ENCODE measurements at places on chromosomes 5 and 9.

DNA sequence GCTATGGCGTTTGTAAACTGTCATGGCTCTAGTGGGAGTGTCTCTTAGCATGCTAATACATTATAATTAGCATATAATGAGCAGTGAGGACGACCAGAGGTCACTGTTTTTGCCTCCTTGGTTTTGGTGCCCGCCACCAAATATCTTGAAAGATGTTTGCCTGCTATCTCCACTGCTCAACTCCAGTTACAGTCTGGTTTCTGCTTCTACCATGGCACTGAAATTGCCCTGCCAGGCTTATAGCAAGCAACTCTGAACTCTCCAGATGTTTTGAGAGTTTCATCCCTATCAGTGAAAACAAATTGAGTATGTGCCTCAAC lies 122.1 kb upstream of the SPRY4 start:
- DNase-seq = no peak

GRCh38 chr5:79546782-79547428 lies 33.0 kb upstream of the HOMER1 start:
- DNase-seq = no peak

DNA sequence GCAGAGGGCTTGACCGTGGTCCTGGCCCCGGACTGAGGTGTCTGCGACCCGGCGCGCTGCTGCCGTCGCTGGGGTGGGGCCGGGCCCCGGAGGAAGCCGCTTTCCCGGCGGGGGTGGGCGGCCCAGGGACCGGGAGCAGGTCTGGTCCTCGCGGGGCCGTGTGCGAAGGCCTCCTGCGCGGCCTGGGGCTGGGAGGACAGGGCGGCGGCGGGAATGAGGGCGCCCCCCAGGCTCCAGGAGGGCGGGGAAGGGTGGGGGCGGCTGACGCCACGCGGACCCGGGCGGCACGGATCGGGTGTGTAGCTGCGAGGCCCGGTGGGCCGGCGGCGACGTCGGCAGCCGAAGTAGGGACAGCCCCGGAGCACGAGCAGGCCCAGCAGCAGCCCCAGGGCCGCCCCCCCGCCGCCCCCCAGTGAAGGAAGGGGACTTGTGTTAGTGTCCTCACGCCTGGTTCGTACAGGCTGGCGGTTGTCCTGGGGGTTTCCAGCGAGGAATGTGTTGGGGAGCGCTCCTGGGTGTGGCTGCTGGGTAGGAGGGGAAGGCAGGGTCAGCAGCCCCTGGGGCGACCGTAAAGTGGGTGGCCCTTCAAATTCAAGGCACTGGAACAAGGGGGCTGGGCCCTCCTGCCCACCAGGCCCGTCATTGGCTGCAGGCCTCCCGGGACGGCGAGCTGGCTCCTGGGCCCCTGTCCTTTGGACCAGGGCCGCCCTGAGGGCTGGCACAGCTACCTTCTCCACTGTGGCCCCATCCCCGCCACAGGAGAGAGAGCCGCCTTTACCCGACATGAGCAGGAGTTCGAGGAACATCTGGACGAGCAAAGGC lies 597 bp upstream of the TMEM250 start:
- DNase-seq = no peak

- no peak for DNase-seq
Observed at GRCh38 chr5:4665911-4666310, 474.2 kb upstream of the ADAMTS16 start.

DNA sequence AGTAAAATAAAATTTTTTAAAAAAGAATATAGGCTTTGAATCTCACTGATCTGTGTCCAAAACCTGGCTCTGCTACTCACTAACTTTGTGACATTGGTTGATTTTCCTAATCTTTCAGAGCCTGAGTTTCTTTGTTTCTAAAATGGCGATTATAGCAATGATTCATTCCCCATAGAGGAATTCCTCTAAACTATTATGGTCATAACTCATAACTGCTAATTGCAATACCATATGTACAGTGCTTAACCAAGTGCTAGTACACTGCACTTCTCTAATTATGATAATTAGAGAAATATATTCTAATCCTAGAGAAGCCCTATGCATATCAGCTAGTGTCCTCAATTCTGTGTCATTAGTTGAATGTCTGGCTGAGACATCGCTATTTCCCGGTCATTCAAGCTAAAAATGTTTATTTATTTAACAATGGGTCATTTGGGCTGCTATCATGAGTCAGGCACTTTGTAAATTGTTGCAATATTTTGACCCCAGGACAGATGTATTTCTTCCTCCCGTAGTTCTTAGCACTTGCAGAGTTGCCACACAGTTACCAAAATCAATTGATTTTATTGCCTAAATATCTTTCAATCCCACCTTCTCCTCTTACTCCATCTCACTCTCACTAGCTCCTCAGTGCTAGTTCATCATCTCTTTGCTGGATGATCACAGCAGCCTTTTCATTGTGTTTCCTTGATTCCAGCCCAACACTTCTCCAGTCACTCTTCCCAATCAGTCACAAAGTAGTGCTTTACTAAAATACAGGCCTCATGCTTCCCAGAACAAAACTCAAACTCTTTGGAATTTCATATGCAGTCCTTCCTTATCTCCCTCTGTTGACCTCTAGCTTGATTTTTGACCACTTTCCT lies 200.9 kb upstream of the PAPPA start:
- no peak for DNase-seq

DNA sequence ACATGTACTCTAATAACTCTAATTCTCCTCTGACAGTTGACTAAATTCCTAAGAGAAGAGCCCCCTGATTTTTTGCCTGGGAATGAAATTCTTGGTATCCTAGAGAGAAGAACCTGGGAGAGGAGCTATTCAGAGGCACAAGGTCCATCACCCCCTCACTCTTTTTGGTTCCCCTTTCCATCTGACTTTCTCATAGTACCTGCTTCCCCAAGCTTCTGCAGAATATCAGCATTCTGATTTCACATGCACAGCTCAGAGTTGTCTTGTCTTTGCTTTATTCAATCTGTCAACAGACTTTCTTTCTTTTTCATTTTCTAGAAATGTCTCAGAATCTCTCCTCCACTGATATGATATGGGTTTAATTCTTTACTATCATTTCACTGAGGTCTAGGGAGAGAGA lies 141.5 kb upstream of the FBXL17 start:
- peak; percentile 5 for DNase-seq

DNA sequence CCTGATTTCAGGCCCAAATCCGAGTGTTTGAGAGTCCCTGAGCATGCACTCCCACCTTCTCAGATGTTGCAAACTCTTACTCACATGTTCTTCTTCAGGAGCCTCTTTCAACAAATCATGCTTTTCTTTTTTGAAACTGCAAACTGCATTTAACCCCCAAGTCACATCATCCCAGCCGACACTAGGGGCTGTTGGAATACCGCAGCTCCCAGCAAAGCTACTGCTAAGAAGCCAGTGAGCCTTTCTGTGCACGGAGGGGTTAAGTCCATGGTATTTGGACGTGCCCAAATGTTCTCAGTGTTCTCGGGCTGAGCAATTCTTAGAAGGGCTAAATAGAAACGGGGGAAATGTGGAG lies 282.9 kb downstream of the NFIB start:
- no peak for DNase-seq

DNA sequence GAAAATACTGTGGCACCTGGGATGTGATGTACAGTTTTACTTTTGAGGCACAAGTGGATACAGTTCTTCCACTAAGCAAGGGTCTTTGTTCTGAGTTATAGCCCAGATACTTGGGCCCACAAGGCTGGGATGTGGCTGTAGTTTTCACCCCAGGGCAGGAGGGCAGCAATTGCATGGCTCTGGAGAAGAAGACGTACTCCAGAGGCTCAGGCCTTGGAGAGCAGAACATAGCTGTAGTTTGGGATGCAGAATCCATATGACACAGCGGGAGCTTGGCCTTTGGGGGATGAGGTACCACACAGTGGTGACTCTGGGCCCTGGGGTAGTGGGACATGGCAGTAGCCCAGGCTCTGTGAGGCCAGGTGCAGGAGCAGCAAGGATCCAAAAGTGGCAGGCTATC lies 110.8 kb upstream of the FSTL4 start:
- no peak for DNase-seq

DNA sequence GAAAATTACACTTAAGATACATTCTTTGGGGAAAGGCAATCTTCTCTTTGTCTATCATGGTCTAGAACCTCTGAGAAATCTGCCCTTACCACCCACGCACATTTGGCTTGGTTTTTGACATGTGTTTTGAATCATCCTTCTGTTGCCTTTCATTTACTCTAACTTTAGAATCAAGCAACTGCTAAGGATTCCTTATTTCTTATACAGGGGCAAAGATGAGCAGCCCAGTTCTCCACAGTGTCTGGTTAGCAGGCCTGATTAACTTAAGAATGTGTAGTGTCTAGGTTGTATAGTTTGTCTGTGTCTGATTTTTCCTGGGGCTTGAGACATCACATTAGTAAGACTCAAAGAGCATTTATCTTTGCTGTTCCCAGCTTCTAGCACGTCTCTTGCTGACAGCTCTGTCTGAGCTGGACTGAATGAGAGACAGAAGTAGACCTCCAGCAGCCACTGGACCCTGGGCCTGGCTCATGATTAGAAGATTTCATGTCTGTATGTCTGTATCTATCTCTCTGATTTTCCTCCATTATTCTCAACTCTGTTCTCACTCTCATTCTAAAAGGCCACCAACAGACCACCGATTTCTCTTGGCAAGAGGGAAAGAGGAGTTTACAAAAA lies 31.8 kb upstream of the PCA3 start:
- no peak for DNase-seq

DNA sequence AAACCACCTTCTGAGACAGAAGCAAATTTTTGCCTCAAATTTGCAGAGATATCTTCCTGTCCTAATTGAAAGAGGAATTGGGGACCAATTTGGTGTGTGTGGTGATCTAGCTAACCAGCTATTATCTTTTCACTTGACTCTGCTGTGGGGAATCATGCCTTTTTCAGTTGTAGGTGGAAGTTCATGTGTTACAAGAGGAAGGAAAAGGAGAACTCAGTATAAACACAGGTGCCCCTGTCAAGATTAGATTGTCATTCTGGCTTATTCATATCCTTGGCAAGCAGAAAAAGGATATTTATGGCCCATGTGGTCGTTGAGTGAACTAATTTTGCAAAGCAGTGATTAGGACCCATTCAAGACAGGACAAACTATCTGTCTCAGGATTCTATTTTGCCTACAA lies 336.8 kb upstream of the SLC30A5 start:
- no peak for DNase-seq

DNA sequence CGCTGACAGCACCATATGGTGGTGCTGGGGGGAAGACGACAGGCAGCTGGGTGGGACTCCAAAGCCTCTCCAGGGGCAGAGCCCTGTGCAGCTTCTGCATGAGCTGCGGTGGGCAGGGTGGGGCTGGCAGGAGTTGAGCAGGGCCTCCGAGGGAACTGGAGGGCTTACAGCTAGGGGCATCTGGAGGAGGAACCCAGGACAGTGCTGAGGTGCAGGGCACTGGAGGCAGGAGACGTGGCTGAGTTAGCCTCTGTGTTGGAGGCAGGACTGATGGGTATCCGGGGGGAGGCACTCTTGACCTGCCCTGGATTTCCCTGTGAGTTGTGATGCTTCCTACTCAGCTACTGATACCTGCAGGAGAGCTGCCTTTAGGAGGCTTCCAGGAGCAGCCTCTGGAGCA lies 45.0 kb downstream of the TENT4A start:
- DNase-seq = no peak

DNA sequence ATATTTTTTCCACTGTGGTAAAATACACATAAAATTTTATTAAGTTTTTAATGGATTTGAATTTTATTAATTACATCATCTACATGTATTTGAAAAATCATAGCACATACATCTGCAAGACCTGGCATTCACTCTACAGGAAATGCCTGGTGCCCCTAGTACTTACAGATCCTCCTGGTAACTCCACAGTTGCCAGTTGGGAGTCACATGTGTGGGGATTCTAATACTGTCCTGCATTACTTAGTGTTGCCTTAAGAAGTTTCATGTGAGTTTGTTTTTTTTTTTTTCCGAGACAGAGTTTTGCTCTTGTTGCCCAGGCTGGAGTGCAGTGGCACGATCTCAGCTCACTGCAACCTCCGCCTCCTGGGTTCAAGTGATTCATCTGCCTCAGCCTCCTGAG lies 18.1 kb downstream of the KDM3B start:
- DNase-seq = peak; percentile 59

GRCh38 chr5:56321236-56321881 lies 88.2 kb upstream of the ANKRD55 start:
- DNase-seq = peak; percentile 47

DNA sequence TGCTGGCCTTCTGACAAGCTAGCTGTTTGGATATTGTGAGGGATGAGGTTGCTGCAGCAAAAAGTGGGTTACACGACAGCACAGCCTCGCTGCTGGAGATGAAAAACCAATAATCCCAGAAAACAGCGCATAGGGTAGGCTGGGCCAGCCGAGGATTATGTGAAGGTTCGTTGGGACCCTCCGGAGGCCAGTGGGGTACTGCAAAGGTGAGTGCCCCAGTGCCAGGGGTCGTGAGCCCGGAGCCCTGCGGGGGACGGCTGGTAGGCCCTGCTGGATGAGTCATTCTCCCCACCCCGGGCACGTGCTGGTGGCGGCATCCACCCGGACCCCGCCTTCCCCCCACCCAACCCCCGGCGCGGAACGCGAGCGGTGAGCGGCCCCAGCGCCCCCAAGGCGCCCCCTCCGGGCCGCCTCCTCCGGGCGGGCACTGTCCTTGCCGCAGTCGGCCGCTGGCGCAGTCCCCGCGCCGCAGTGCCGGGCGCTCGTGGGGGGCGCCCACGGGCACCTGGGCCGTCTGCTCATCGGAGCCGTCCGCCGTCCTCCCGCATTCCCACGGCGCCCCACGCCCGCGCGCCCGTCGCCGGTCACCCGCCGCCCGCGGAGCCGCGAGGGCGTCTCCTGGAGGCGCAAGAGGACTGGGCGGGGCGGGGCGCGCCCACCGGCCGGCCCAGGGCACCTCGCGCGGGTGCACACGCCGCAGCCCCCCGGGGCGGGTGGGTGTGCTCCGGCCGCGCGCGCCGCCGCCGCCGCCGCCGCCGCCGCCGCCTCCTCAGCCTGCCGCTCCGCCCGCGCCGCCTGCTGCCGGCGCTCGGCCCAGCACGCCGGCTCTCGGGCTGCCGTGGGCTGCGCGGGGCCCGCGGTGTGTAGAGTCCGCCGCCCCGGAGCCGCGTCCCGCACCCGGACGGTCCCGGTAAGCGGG lies at the start of gene PHF24:
TSS of gene PHF24 (plus strand) at position 794 of the 919 bp plus-strand sequence. CDS start 13,014 bp downstream, outside the sequence.
- DNase-seq = peak; percentile 16

DNA sequence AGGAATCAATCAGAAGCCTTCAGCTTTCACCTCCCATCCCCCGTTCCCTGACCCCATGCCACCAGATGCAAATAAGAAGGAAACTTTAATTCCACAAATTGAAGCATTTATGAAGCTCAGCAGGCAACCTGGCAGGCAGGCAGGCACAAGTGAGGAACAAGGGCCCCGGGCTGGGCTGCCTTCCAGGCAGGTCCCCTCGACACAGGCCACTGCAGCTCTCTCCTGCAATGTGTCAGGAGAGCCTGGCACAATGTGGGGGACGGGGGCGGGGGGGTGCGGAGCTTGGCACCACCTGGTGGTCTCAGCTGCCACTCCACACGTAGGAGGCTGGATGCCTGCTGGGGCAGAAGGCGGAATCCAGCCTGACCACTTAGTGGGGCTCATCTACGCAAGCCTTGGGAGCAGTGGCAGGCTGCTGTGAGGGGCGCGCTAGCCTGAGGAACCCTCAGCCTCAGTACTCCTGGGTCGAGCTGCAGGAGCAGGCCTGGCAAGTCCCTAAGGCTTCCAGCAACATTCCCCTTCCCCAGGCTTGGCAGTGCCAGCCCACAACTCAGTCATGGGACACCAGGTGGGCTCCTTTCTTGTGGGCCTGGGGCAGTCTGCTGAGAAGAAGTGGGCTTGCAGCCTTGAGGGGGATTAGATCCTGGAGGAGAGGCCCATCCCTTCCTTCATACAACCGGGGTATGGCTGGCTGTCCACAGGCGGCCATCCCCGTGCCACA lies 50.2 kb upstream of the KCNMB1 start:
- DNase-seq = no peak

GRCh38 chr5:43386960-43387362 lies 25.2 kb downstream of the CCL28 start:
- DNase-seq = no peak

- DNase-seq = no peak
Observed at GRCh38 chr5:130231786-130232185, 327.5 kb downstream of the CHSY3 start.
